ENCODE measurements at places on chromosomes 16 and 17.
A peak's percentile ranks its signal among the peaks of the same experiment; 100 is the strongest.

- no peak for DNase-seq
Measured at GRCh38 chr16:30499284-30499683, 26.7 kb downstream of the ITGAL start.

DNA sequence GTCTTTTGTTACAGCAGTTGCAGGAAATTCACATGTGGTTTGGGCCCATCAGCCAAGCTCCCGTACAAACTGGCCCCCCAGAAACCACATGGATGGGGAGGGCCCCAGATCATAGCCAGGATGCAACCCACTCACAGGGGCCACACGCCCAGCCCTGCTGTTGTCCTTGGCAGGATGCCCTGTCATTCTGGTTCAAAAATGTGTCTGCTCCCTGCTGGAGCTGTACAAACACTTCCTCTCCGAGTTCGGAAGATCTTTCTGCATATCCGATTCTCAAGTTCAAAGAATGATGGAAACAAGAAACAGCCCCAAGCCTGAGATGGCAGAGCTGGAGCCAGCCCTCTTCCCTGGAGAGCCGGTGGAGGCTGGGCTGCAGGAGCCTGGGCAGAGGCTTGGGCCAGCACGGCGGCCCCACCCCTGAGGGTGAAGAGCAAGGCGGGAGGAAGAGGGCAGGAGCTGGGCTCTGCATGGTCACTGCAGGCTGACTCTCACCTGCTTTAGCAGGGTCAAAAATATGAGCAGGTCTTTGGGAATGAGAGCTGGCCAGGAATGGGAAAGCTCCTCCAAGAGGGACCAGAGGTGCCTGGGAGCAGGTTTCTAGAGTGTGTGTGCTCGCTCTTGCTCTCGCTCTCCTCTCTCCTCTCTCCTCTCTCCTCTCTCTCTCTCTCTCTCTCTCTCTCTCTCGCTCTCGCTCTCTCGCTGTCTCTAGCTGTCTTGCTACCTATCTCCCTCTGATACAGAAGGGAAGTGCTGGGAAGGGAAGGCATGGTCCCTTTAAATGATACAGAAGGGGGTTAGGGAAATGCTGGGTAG, 34.7 kb upstream of the ENPP7 start:
- DNase-seq = peak; percentile 41

GRCh38 chr17:37541880-37542660, 52.4 kb downstream of the DUSP14 start:
- no peak for DNase-seq

DNA sequence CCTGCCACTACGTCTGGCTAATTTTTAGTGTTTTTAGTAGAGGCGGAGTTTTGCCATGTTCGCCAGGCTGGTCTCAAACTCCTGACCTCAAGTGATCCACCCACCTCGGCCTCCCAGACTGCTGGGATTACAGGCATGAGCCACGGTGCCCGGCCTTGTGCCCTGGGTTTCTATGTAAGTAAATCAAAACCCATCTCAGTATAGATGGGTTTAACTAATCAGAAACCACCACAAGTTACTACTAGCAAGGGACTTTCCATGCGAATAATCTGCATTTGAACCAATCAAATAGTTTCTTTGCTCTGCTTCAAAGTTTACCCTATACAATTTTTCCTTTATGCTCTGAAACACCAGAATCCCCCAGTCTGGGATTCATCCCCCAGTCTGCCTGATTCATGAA, 16.5 kb upstream of the EIF1 start:
- no peak for DNase-seq

DNA sequence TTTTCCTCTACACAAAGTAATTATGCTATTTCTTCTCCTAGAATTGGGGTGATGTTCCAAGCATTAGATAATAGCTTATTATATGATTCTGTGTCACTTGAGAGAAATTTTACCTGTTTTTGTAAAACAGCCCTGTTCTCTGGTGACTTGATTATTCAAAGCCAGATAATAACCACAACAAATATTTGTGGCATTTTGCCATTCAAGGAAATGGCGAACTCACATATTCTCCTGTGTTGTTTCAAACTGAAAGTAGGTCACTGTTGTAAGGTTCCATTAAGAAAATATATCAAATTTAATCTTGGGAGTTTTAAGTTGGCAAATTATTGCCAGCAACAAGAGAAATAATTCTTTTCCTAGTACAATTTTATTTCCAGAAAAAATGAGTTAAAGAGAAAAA, 124.8 kb downstream of the STXBP4 start:
- DNase-seq = no peak

- no peak for DNase-seq
Measured at GRCh38 chr16:86337138-86337537, 173.2 kb upstream of the FOXF1 start.

DNA sequence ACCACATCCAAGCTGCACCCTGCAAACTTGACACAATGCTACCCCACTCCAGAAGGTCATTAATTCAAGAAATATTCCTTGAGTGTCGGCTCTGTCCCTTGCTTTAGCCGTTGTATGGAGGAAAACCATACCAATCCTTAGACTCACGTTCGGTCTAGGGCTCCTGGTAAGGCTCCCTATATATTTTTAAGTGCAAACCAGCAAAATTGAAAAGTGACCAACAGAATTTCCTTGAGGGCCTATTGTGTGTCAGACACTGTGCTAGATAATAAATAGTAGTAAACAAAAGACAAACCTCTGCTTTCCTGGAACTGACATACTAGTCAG, 390 bp upstream of the BBS2 start:
- DNase-seq = no peak

DNA sequence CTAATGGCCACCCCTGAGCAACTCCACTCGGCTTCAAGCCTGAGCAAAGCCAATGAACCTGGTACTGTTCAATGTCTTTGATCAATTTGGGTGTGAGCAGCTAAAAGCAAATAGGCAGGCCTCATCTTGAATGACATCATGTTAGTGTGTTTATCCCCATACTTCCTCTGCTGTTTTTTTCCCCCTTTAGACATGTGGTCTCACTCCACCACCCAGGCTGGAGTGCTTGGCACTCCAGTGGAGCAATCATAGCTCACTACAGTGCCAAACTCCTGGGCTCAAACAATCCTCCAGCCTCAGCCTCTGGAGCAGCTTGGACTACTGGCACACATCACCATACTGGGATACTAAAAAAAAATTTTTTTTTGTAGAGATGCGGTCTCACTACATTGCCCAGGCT, 75.4 kb downstream of the ARHGAP17 start:
- DNase-seq = no peak

DNA sequence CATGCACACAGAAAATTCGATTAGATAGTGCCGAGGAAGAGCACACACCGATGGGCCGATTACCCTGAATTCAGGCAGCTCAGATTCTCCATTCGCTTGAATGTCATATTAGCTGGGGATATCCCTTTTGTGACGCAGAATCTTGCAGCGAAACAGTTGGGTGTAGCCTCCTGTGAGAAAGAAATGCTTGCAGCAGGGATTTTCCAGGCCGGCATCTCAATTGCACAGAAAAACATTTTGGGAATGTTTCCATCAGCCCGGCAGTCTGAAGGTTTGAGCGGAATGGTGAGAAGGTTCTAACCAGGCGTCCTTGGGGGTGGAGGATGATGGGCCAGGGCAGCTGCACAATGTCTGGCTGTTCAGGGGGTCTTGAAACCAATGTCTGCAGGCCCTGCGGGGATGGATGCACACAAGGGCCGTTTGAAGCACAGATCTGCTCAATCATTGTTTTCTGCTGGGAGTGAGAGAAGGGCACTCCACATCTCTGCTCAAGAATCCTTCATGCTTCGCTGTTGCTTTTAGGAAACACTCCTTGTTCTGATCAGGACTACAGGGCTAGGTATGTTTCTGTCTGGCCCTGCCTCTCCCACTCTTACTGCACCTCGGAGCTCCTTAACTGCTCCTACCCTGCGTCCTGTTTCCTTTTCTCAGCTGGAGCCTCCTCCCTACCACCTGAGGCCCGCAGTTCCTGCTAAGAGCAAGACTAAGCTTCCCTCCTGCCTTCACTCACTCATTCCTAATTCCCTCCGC, 94.6 kb downstream of the CMIP start:
- DNase-seq = peak; percentile 15

DNA sequence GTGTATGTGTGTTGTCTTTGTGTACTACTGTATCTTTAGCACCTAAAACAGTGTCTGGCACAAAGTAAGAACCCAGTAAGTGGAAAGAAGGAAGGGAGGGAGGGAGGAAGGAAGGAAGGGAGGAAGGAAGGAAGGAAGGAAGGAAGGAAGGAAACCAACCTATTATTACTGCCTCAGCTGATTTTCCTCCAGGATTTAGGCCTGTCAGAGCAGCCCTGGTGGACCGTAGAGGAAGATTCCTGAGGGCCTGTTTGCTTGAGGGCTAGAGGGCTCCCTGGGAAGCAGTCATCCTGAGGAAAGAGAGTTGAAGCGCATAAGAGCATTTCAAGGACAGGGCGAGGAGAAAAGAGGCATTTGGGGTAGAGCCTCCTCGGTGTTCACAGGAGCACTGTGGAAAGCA, 61.5 kb downstream of the WSB1 start:
- DNase-seq = no peak

- no peak for DNase-seq
Measured at GRCh38 chr17:6019959-6020358, 50.2 kb upstream of the WSCD1 start.

GRCh38 chr17:40070709-40071312, 8.0 kb downstream of the THRA start:
- DNase-seq = peak; percentile 49

- DNase-seq = no peak
Measured at GRCh38 chr16:66513111-66513723, 36.7 kb downstream of the TK2 start.

- DNase-seq = no peak
Measured at GRCh38 chr17:8691931-8692330, 52.7 kb downstream of the CCDC42 start.

DNA sequence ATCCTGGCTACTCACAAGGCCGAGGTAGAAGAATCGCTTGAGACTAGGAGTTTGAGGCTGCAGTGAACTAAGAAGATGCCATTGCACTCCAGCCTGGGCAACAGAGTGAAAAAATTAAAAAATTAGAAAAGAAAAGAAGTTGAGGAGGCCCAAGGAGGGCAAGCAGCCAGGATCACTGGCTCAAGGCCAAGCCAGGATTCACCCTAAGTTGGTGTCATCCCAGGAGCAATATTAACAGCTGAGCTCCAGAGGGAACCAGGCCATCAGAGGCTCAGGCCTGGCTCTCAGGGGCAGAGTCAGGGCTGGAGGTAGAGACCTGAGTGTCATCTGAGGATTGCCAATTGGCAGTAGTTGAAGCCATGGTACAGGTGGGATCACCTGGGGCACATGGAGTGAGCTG, 20.7 kb downstream of the DRC3 start:
- no peak for DNase-seq

DNA sequence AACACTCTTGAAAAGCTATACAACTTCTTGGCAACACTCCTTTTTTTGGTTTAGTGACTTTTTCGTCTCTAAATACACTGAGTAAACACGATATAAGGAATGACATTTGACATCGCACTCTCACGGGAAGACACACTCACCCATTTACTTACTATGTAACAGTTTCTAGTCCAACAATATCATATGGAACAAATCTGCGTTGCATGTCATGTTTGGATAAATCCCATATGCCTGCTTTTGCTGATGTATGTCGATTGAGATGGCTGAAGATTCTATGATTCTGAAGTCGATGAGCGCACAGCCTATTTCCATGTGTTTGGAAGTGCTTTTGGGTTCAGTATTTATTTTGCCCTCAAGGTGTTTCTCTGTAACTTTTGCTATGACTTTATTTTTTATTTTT, 18.2 kb downstream of the ITGAE start:
- no peak for DNase-seq
